Colonic mucosa (tissue), 4 donors: ENCODE measurements at places on chromosomes 5 and 9. TPM values are rescaled to one million over a fixed set of nuclear protein-coding genes. Genes with fewer than 3 reads are reported as not detected.

The CTXN3 gene
- not detected for total RNA-seq

The PSAT1 gene
- total RNA-seq: 28.5 TPM

The SEMA6A gene
- 66.7 TPM for total RNA-seq

DNA sequence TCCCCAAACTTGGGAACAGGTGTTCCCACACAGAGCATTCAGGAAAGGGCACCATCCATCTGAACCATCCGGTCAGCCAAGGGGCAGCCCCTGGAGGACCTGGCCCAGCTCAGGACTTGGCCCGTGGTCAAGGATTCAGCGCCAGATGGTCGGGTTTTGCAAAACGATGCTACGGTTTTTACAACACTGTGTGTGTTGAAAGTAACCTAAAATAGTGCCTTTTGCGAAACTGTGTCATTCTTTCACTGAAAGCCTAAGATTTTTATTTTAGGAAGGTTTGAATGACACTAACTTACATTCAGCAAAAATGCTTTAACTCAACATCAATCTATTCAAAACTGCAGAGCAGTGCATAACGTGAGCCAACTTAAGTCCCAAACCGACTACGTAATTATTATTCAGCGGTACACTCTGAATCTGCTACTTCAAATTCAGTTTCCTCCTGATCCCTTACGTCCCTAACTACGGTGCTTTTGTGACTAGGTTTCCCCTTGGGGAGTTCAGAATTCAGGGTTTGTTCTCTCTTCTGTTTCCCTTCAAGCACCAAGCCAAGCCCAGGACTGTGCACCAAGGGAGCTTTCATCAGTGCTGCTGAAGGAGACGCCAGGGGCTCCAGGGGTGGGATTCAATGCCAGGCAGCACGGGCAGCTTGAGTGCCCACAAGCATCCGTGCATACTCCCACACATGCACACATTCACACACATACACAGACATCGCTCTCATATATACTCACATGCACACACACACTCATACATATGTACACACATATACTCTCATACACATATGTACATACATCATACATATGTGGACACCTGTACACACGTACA is 25.8 kb downstream of the LPCAT1 start:
- no peaks in the 10 kb centered on the region for H3K27me3 ChIP-seq
- no peak for DNase-seq
- H3K4me3 ChIP-seq: no peak overlapping the region
- H3K27ac ChIP-seq: no peak overlapping the region
- H3K36me3 ChIP-seq: no peaks in the 10 kb centered on the region

DNA sequence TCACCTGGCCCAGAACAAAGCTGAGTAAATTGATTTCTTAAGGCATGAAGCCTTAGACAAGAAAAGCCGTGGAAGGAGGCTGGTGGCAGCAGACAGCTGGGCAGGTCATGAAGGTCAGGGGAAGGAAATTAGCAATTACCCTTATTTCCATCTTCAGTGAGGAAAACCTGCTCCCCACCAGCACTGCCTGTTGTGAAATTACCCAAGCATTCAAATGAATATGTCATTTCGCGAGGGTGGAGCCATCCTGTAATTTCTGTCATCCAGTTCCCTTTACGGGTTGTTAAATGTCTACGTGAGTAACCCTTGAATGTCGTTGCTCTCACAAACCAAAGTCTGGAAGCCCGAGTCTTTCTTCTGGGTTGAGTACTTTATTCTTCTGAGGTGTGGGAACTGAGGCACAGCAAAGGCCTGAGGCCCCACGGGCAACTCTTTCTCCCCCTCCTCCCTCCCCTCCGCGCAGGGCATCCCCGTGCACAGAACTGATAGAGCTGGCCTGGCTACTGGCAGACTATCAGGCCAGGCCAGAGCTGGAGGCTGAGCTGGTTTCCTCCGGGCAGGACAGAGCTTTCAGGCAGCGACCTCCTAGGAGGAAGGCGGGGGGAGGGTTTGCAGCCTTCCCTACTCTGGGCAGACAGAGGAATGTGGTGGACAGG is 22.0 kb upstream of the AK3 start:
- no peaks in the 10 kb centered on the region for H3K36me3 ChIP-seq
- no peaks in the 10 kb centered on the region for H3K27me3 ChIP-seq
- H3K4me1 ChIP-seq: no peaks in the 10 kb centered on the region
- peak overlapping the region; percentile 48 for H3K27ac ChIP-seq
- H3K4me3 ChIP-seq: peak overlapping the region; percentile 17

DNA sequence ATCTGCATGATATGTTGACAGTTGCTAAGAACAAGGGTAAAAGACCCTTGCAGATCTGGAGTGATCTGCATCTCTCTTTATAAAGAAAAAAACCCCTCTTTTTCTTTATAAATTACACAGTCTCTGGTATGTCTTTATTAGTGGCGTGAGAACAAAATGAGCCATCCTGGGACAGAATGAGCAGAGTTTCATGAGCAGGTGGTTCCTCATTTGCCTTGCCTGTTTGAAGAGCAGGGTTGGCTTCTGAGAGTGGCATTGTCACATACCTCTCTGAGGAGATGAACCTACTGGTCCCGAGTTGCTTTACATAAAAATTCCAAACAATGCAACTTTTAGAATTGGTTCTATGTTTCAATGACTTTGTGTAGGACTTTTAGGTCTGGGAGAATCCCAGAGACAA is 94.3 kb downstream of the INSYN2B start:
- H3K4me1 ChIP-seq: no peaks in the 10 kb centered on the region
- H3K4me3 ChIP-seq: no peak overlapping the region
- H3K36me3 ChIP-seq: no peaks in the 10 kb centered on the region
- no peaks in the 10 kb centered on the region for H3K27me3 ChIP-seq
- no peak for DNase-seq
- no peak overlapping the region for H3K27ac ChIP-seq

The TMEM232 gene
- 1.8 TPM for total RNA-seq

The ROR2 gene
- total RNA-seq: 1.7 TPM

The TLN1 gene
- 177 TPM for total RNA-seq

The WDR38 gene
- not detected for total RNA-seq

The PROB1 gene
- 0.48 TPM for total RNA-seq
